Left lung (tissue), 14 donors: ENCODE measurements at places on chromosomes 4 and X.

DNA sequence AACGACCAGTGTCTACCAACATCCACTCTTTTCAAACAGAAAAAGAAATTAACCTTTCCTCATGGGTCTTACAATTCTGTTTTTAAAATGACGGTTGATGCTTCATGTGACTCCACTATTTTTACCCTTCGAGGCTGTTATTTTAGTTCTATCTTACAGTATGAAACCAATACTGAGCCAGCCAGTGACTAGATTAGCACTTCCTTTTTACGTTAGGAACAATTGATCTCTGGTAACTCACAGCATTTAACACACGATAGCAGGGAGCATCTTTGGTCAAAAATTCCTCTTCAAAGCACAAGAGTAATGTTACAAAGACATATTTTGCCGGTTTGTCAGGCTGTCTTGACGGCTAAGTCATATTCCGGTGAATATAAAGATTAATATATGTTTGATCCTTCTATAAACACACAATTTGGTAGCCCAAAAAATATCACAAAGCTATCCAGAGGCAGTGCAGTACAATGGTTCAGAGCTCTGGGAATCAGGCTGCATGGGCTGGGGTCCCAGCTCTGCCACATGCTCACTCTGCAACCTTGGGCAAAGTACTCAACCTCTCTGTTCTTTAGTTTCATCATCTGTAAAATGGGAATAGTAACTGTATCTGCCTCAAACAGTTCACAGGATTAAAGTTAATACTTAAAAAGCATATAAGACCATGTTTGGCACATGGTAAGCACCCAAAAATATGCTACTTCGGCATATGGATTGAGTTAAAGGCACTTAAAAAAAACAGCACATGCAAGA lies 62.9 kb upstream of the TXK start:
- DNase-seq, result no peak

- peak; percentile 58 for DNase-seq
Measured at GRCh38 chrX:46628460-46629371, 55.2 kb downstream of the CHST7 start.

DNA sequence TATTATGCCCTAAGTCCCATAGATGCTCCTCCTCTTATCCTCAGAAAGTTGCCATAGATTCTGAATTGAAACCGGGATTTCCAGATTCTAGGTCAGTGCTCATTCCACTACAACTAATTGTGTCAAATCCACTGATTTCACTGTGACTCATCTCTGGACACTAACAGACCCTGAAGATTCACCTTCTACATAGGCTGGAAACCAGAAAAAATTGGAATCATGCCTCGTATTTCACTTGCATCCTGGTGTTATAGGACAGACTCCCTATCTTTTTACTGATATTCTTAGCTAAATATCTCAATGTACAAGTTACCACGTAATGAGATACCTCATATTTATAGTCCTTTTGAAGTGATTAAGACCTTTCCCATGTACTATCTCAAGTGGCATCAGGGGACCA lies 36.7 kb downstream of the CLNK start:
- no peak for DNase-seq

GRCh38 chrX:153632595-153632946 lies 14.4 kb upstream of the DUSP9 start:
- no peak for DNase-seq

DNA sequence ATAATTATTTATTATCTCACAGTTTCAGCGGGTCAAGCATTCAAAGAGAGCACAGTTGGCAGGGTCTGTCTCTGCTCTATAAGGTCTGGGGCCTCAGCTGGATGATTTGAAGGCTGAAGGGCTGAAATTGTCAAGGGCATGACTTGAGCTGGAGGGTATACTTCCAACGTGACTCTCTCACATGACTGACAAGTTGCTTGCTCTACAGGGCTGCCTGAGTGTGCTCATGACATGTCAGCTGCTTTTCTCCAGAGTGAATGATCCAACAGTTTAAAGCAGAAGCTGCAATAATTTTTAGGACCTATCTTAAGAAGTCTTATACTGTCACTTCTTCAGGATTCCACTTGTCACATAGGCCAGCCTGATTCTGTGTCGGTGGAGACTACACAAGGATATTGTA lies 51.2 kb downstream of the TIGD2 start:
- no peak for DNase-seq

- no peak for DNase-seq
Measured at GRCh38 chr4:155009288-155009687, 199.1 kb upstream of the NPY2R start.

GRCh38 chr4:85837439-85837733 lies 362.4 kb downstream of the ARHGAP24 start:
- DNase-seq, result no peak

DNA sequence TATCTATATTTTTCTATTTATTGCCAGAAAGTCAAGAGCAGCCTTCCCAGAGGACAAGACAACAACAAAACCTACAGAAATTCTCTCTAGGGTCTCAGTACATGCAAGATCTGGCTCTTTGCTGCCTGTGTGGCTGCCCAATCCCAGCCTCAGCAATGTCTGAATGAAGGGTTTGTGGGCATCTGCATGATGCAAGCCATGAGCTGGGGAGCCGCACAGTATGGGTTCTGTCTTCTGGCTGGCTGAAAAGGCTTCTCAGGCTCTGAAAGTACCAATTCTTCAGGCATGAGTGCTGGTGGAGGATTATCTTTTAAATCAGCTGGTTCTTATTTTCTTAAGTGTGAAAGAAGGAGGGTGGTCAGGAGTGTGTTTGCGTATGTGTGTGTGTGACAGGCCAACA lies 104.6 kb downstream of the PDGFRA start:
- no peak for DNase-seq

- DNase-seq, result no peak
Measured at GRCh38 chr4:77804471-77804870, 14.7 kb downstream of the CNOT6L start.

- DNase-seq, result no peak
Measured at GRCh38 chr4:84070289-84070688, 428.8 kb downstream of the NKX6-1 start.
